ENCODE measurements at places on chromosomes 5 and 9.

- DNase-seq = no peak
Observed at GRCh38 chr5:1374030-1374678, 29.3 kb upstream of the CLPTM1L start.

GRCh38 chr9:131728961-131729360, 10.9 kb downstream of the RAPGEF1 start:
- peak; percentile 64 for DNase-seq

DNA sequence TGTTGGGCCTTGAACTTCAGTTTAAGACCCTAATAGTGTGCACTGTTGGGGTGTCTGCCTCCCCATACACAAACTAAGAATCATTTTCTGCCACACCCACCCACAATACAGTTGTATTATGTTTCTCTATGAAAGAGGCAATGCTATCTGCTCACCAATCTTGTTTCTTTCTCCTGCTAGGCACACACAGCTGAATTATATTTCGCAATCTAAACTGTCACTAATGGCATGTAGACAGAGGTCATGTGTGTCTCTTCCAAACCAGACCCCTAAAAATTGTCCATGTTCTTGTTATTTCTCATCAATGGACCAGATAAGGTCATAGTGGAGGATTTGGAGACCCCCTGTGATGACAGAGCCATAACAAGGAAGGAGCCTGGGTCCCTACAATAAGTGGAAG, 57.3 kb downstream of the RIGI start:
- DNase-seq = no peak

DNA sequence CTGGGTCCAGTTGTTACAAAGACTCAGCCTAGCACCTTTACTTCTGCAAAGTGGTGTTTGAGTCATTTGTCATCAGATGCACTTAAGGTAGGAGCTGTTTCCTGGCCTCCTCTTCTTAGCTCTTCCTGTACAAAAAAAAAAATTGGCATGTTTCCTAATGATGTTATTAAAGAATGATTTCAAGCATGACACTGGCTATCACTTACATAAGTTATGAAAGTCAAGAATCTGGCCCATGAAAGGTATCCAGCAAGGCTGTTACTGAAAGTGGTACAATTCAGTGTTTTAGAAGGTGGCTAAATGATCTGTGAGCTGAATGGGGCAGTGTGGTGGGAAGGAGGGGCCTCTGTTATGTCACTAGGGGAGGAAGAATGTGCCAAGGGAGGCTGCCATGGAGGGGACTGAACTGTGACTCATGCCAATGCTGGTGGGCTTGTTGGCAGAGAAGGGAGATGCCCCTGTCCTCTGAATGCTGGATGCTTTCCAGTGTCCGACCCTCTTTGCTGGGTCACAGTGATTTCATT, 175.1 kb upstream of the MAP1B start:
- no peak for DNase-seq

- DNase-seq = no peak
Observed at GRCh38 chr5:139762615-139763170, 32.9 kb upstream of the PSD2 start.

DNA sequence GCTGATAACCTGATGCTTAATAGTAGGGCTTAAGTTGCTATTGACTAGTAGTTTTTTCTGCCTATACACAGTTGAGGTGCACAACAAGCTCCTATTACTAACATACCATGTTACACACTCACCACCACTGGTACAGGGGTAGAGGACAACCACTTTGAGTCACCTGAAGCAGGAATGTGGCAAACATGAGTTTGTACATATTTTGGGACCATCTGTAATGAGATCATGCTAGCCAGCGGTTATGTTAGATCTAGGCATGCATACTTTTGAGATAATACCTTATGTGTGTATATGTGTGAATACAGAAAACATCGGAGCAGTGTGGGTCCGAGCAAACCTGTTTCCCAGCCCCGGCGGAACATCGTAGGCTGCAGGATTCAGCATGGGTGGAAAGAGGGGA, 72.8 kb upstream of the NXNL2 start:
- DNase-seq = no peak

Data from stimulated activated naive CD8-positive, alpha-beta T cell treated with anti-CD3 and anti-CD28 coated beads, Interleukin-15, Interleukin-2, amounts not matched to agents 100 U/mL and 50 U/mL, for 24 hours (primary cell).